Stimulated activated CD4-positive, alpha-beta T cell treated with anti-CD3 and anti-CD28 coated beads, Interleukin-1b, Interleukin-23, amount 100 ng/mL, for 48 hours (primary cell): ENCODE measurements at places on chromosomes 1 and 21.

DNA sequence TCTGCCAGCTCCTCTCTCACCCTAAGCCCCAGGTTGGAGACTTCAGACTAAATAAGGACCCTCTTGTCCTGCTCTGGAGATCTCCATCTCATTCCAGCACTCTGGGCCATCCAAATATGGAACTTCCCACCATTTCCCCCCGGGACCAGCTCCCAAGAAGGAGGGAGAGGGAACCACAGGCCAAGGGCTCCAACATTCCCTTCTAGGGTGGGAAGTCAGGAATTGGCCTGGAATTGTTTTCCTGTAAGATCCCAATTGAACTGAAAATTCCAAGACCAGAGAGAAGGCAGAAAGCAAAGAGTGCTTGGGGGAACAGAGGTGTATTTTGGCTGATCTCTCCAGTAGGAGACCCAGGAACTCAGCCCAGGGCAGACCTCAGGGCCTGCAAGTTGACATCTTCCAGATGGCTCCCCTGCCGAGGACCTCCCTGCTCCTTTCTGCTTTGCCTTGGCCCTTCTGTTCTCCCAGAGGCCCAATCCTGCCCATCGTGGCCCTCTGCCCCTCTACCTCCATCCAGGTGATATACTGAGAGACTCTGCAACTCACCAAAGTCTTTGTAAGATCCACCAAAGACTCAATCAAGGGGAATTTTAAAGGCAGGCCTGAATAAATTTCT lies 14.9 kb downstream of the CSRP1 start:
- no peak for DNase-seq

- DNase-seq, result no peak
These were observed 21.1 kb upstream of the PDE9A start for GRCh38 chr21:42632336-42632751.

GRCh38 chr1:53982034-53982762 lies 35.8 kb downstream of the LDLRAD1 start:
- DNase-seq, result no peak

GRCh38 chr1:7538033-7538432 lies 233.1 kb upstream of the VAMP3 start:
- DNase-seq, result no peak

- DNase-seq, result no peak
These were observed 189.5 kb downstream of the SIPA1L2 start for GRCh38 chr1:232440325-232441035.
